ENCODE measurements at places on chromosomes 12 and 14.

- no peak for DNase-seq
Measured at GRCh38 chr14:52240623-52241022, 26.9 kb upstream of the PTGDR start.

GRCh38 chr14:99806836-99807235 lies 13.6 kb downstream of the EML1 start:
- no peak for DNase-seq

DNA sequence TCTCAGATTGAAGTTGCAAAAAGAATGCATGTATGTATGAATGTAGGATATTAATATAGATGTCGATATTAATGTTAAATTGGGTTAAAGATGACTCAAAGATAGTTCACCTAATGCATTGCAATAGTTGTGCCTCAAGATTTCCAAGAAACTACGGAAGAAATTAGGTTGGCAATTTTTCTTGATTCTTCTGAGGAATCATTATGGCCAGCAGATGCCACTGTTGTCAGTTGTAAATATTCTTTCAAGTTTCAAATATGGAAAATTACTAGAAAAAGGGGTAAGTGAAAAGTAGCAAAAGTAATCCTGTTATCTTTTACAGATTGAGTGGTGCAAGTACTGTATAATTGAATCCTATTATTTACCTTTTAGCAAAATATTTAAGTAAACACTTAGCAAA lies 202.1 kb downstream of the ADAMTS20 start:
- no peak for DNase-seq

GRCh38 chr12:93773122-93773871 lies 96.1 kb downstream of the CRADD start:
- DNase-seq: peak; percentile 40

- no peak for DNase-seq
Measured at GRCh38 chr12:16324272-16324671, 23.2 kb upstream of the MGST1 start.

- DNase-seq: no peak
Measured at GRCh38 chr14:69491193-69491592, 6.7 kb downstream of the PLEKHD1 start.

GRCh38 chr14:21509432-21510143 lies 1.6 kb downstream of the METTL3 start:
- no peak for DNase-seq

DNA sequence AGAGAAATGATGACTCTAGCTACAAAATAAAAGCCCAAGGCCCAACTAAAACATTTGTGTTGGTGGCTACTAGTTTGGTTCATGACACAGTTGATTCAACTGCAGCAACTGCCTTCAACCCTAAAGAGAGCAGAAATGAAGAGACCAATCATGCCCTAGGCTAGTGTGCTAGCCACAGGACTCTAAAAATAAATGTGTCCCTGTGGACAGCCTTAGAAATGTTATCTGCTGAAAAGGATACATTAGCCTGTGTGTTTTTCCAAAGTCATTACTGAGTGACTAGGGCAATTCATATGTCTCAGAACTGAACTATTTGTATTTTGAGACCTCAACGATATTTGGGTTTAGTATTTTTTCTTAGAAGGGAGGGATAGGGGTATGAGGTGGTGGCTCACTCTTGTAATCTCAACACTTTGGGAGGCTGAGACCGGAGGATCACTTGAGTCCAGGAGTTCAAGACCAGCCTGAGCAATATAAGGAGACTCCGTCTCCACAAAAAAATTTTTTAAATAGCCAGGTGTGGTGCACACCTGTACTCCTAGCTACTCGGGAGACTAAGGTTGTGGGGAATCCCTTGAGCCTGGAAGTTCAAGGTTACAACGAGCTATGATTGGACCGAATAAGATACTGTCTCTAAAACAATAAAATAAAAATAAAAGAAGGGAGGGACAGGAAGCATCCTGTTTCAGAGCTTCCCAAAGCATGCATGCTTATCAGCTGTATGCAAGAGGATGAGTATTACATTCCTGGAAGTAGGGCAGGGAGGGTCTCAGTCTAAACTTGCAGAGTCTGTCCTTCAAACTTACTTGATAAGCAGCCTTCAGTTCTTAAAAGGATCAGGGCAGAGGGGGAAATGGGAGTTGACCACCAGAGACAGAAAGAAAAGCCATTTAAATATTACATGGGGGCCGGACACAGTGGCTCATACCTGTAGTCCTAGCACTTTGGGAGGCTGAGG lies 29.6 kb upstream of the NAP1L1 start:
- no peak for DNase-seq

- DNase-seq: peak; percentile 73
Measured at GRCh38 chr12:59597385-59597781, 1.6 kb downstream of the SLC16A7 start.

DNA sequence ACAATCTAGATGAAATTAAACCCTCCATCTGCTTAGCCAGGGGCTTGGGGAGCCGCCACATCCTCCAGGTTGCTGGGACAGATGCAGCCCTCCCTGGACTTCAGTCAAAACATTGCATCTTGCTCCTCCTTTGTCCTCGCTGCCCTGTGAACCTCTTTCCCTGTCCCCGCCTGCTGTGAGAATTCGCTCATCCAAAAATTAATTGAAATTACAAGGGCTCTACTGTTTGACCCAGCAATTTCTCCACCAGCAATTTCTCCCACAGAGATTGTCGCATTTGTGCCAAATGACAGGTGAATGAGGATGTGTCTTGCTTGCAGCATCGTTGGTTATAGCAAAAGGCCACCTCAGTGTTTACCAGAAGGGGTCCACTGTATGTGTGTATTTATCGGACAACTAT lies 5.0 kb upstream of the POP5 start:
- DNase-seq: no peak

- peak; percentile 2 for DNase-seq
Measured at GRCh38 chr14:90658541-90658967, 157.7 kb downstream of the TTC7B start.

GRCh38 chr12:58479401-58479800 lies 440.9 kb downstream of the LRIG3 start:
- DNase-seq: no peak

- DNase-seq: no peak
Measured at GRCh38 chr12:9074484-9075137, 41.1 kb downstream of the A2M start.

DNA sequence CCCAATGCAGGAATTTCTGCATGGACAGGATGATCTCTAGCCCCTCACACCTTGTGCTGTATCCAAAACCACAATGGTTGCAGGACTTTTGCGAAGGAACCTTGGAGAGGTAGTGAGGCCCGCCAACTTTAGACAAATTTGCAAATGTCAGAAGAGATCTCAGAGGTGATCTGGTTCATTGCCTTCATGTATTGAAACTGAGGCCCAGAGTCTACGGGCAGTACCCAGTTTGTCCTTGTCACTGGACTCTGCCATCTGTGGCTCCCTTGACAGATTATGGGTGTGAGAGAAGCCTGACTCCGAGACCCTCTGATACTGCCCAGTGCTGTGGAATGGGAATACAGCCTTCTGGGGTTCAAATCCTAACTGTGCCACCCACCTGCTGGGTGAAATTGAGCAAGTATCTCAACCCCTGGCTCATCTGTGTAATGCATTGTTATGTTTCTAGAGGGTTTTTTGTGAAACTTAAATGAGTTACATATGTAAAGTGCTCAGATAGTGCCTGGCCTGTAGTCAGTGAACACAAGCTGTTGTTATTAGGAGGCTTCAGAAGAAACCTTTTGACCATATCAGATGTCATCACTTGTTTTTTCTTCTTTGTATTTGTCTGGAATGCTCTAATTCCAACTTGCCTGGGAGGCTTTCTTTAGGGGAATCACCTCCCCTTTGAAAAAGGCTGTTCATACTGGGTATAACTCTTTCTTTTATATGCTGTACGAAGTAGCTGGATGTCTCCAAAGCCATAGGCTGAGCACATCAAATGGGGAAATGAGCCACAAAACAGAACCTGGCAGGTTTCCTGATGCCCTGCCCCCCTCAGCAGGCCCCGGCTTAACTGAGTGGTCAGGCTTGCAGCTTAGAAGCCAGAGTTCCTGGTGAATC lies 71.4 kb upstream of the SRSF5 start:
- no peak for DNase-seq

DNA sequence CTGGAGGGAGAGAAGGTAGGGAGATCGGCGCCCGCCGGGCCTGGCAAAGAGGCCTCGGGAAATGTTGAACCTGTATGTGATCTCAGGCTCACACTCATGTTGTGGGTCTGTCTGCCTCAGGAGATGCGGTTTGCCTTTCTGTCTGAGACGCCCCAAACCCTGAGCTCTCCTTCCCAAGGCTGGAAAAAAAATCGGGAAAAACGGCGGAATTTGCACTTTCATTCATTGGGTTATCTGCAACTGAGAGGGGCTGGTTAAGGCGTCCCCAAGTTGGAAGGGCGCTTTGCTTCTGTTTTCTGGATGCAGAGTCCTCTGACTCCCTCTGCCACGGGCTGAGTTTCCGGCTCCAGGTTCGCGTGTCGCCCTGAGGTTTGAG lies 5.0 kb upstream of the HOXC9 start:
- peak; percentile 18 for DNase-seq

DNA sequence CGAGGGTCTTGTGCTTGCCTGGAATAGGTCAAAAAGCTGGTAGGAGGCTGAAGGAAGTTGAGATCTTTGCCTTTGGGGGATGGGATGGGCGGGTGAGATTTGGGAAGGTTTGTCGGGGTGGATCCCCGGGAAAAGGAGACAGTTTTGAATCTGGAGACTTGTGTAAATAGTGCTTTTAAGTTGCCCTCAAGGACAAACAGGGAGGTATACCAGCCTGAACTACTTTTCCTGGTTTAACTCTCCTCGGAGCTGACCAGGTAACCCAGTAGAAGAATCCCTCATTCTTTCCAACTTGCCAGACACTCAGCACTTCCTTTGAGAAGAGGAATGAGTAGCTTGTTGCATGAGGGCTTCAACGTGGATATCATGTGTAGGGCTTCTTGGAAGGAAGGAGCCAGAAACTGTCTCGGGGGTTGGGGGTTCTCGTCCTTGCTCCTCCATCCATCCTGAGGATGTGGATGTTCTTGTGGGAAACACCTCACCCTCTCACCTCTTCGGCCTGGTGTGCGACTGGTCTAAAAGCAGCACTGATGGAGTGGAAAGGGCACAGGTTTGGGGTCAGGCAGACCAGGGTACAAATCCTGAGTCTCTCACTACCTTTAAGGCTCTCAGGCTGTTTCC lies 1.9 kb downstream of the TEAD4 start:
- no peak for DNase-seq

- peak; percentile 3 for DNase-seq
Measured at GRCh38 chr14:57293866-57294837, 25.4 kb downstream of the AP5M1 start.

DNA sequence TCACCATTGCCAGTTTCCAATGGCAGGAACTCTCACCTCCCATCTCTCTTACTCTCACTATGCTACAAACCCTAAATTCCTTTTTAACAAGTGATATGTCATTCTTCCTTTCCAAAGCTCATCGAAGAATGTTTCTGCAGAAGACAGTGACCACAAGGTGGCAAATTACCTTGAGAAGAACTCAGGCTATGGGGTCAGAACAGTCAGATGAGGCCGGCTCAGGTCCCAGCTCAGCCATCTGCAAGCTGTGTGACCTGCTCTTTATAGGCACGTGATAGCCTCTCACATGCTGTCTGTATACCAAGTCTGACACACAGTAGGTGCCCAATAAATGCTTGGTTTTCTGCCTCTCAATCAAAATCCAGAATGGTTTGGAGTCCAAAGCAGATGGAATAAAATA lies 80.7 kb downstream of the FOXN3 start:
- no peak for DNase-seq

DNA sequence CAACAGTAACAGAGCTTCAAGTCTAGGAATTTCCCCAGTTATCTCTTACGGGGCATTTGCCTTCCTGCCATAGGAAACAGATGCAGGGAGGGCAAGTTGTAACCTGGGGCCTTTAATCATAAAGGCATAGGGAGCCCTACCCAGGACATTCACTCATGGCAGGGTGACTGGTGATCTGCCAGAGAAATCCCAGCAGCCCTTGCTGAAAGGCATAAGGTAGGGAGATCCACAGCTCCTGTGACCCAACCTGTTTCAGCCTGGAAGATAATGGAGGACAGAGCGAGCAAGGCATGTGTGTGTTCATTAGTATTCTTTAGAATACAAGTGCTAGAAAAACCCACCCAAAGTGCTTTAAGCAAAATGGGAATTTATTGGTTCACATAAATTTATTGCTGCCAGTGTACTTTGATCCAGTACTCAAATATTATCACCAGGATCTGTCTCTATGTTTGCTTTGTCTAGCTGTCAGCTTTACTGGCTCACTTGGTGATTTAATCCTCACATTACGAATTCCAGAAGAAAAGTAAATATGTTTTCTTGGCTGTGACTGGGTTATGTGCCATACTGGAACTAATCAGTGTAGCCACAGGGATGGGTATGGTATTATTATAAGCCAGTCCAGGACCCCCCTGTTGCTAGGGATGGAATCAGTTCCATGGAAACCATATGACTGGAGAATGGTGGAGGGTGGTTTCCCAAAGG lies 21.1 kb upstream of the AKAP6 start:
- DNase-seq: no peak

DNA sequence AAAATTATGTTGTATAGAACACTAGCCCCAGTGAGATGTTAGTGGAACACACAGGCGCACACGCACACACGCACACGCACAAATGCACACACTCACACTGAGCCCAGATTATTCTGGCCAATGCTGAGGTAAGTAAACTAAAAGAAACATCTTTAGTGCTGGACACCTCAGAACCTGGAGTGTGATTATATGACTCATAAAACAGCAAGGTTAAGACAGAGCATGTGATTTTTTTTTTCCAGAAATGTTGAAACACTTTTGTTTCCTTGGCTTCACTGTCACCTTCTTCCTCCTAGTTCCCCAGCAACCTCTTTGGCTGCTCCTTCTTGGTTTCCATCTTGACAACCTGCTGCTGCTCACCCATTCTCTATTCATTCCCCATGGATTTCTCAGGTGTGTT lies 141.0 kb upstream of the ALG10B start:
- no peak for DNase-seq

GRCh38 chr12:88805286-88805685 lies 225.0 kb upstream of the KITLG start:
- DNase-seq: no peak

- no peak for DNase-seq
Measured at GRCh38 chr14:41636492-41637392, 30.1 kb downstream of the LRFN5 start.

DNA sequence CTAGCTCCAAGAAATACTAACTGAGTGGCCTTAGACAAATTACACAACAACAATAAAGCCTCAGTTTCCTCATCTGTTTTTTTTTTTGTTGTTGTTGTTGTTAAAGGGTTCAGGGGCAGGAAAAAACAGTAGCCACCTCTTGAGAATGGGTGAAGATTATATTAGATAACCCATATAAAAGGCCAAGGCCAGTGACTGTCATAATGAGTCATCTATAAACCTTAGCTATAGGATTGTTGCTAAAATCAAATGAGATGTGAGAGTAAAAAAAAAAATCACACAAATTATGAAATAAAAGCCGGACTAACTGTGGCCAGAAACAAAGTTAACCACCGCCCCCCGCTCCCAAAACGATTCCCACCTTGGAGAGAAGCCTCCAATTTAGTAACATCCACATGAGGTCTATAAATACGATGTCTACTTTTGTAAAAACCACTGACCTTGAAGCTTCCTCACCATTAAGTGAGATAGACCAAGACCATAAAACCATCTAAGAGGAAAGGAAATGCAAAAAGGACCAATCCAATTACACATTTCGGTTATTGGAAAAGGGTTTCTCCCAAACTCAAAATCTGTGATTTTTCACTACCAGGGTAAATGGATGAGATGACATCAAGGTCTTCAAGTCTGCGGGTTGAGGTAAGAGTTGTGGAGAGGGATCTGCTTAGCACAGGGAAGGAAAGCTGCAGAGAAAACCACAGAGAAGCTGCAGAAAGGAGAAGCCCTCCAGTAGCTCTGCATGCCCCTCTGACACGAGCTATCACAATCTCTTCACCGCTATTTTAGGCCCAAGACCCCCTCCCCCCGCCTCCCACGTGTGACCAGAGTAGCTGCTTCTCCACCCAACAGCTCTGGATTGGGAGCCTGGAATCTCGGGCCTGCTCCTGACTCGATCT lies 1.0 kb downstream of the NAA25 start:
- DNase-seq: no peak

Data from CD4-positive, alpha-beta T cell treated with Interleukin-15 for 4 hours (primary cell).